ENCODE measurements at places on chromosomes 12 and 14.

DNA sequence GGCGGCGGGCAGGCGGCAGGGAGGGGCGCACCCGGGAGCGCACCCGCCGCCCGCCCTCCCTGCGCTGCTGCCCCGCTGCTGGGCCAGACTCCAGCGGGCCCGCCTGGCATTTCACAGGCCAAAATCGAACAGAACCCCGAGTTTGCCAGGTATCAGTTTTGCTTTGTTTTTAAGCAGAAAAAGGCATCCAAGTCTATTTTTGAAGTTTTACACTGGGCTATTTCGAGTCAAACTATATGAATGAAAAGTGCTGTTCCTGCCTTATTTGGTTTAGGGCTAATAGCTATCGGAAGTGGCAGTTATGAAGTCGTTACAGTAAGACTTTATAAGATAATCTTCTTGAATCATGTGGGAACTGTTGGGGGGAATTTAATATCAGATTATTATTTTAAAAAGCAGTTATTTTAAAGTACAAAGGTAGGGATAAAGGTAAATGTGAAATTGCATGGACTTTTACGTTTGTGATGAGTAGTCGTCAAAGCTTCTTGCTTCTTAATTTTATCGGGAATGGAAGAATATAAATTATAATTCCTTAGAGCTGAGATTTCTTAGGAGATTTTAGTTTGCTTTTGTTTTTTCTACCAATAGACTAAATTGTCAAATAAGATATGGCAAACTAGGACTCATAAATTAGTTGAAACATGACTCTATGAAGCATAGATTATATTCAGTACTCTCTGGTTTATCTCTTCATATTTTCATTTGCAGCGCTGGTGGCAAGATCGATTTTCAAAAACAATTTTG is 1.1 kb downstream of the MSRB3 start:
- DNase-seq, result peak; percentile 18

GRCh38 chr14:35898217-35898775 is 72.2 kb downstream of the BRMS1L start:
- DNase-seq, result no peak

DNA sequence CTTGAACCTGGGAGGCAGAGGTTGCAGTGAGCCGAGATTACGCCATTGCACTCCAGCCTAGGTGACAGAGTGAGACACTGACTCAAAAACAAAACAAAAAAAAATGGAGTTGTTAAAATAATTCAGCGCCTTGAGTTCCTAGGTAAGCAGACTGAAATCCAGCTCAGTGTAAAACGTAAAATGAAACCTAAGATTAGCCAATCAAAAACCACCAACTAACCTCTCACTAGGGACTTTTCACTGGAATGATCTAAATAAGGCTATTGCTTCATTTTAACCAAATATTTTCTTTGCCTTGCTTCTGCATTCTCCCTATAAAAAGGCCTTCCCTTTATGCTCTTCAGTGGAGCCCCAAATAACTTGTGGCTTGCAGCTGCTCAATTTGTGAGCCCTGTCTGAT is 91.6 kb upstream of the HIF1A start:
- DNase-seq, result peak; percentile 74

DNA sequence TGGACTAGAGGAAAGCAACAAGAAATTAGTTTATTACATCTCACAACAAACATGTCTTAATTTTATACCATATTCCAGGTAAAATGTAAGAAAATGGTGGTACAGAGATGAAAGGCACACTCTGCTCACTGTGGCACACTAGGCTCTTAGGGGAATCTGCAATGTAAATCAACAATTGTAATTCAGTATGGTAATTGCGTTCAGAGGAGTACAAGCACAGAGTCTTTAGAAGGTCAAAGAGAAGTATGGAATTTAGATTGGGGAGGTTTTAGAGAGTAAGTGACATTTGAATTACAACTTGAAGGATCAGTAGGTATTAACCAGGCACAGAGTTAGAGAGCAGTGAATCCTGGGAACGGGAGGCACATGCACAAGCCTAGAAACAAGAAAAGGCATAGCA is 694.0 kb upstream of the USP15 start:
- no peak for DNase-seq
